ENCODE measurements at places on chromosomes 12 and 14.

DNA sequence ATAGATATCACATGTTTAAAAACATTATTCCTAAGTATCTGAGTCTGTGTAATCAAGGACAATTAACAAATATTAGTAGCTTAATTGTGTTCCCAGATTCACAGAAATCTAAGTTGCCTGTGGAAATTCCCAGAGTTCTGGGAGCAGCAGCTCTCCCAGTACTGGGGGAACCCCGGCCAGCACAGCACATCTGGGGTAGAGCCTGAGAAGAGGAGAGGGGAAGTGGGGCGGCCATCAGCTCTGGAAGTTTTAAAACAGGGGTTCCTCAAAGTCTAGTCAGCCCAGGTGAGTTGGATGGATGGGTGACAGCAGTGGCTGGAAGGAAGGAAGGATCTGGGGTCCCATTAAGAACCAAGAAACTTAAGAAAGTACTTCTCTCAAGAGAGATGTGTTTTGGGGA, 24.6 kb downstream of the PRICKLE1 start:
- no peak for DNase-seq

DNA sequence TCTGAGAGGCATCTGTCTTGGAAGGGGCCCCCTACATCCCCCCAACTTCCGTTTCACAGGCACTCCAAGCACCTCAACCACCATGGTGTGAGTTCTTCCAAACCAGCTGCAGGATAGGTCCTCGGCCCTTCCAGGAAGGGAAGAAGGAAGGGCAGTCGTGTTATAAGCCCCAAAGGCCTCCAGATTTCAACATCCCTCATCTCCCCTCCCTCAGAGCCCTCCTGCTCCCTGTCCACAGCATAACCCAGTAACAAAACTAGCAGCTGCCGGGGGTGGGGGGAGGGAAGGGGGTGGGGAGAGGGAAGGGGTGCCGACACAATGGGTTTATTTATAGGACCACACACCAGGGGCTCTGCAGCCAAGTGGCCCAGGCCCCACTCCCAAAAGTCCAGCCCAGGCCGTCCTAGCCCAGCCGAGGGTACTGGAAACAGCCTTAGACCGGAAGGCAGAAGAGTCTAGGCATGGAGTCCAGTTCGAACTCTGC, 18.3 kb downstream of the NCKAP5L start:
- DNase-seq, result no peak

GRCh38 chr12:6061660-6062059, 62.8 kb downstream of the VWF start:
- DNase-seq, result no peak

GRCh38 chr12:96225044-96225855, 31.1 kb downstream of the ELK3 start:
- DNase-seq, result no peak

DNA sequence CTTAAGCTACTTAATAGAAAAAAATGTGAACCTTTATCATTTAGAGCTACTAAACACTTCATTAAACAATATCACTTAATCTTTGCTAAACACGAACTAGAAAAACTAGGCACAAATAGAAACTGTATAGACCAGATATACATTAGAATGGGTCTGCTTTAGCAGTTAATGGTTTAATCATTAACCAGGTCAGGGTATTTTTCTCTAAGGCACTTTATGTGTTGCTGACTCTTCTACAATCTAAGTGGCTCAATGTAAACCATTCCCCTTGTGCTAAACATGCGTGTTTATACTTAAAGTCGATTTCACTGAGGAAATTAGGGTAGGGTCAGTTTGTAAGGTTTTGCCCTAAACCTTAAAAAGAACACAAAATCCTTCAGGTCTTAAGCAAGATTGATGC, 29.7 kb downstream of the TMCC3 start:
- DNase-seq, result no peak

DNA sequence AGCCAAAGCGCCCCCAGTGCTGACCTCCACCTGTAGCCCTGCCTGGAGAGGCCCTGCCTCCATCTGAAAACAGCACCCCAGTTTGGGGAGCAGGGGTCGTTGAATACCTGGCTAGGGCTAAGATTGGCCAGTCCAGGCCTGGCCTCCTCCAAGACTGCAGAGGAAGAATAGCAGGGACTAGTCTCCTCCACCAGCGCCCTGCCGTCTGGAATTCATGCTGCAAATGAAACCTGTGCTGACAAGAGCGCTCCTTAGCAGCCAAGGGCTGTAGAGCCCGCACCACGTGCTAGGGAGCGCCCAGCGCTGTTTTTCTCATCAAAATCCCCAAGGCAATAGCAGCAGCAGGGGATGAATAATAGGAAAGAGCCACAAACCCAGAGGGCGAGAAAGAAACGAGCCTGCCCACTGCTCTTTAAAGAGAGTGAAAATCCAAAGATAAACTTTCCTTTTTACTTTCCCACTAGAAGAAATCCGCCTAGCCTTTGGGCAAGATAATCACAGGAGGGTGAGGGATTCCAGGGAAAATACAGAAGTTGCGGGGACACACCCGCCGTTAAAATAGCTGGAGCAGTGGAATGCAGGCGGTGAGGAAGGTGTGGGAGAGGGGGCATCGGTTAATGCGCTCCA, 3.3 kb downstream of the COL2A1 start:
- no peak for DNase-seq

GRCh38 chr14:78327426-78328221, 157.5 kb downstream of the NRXN3 start:
- no peak for DNase-seq

- no peak for DNase-seq
Observed at GRCh38 chr14:103898204-103898603, 30.1 kb upstream of the TDRD9 start.

- no peak for DNase-seq
Observed at GRCh38 chr12:104669089-104669721, 212.5 kb downstream of the CHST11 start.

- DNase-seq, result no peak
Observed at GRCh38 chr14:71675126-71675899, 256.9 kb upstream of the RGS6 start.

DNA sequence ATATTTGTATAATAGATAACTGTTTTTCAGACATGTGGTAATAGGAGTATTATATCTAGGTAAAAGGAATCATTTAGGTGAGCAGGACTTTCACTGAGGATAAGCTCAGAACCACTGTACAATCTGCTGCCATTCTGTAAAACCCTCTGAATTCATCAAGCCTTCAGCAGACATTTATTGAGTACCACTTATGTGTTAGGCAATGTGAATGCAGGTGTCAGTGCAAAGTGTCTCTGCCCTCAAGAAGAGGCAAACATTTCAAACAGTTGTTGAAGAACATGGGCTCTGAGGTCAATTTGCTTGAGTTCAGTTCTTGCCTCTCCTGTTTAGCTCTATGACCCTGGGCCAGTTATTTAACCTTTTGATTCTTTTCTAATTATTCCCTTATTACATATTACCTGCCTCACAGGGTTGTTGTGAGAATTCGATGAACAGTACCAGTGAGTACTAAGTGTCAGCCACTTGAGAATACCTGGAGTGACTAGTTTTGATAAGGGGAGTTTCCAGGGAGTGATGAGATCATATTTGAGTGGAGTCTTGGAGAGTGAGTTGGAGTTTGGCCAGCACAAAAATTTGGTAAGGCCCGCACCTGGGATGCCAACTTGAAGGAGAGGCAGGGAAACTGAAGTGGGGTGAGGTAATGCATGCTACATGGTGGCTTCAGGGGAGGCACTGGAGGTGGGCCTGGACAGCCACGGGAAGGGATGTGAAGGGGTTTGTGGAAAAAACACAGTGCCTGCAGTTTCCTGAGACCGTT, 33.7 kb downstream of the RASSF8 start:
- DNase-seq, result no peak

DNA sequence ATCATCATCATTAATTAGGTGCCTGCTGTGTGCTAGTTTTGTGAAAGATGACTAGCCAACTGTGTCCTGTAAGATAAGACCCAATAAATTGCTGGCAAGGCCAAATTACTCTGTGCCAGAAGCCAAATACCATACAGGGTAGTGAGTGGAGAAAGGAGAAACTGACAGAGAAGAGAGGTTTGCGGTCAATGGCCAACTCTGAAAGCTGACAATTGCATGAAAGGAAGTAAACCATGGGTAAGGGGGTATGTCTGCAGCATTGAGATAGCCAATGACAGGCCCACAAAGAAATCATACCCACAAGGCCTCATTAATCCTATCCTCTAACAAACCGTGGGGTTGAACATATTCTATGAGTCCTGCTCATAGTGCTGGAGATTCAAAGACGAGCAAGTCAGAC, 236.6 kb upstream of the CCDC196 start:
- no peak for DNase-seq

DNA sequence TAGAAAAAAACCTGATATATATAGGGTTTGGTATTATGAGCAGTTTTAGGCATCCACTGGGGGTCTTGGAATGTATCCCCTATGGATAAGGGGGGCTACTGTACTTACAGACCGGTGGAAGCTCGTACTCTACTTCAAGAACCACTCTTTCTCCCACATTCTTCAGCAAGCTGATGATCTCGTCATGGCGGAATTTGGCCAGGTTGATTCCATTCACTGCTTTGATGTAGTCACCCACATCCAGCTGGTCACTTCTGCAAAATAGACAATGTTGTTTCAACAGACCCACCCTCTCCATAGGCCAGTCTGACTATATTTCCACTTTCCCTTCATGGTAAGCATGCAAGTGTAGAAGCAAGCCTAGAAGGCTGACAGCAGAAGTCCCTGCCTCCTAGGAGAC, 139.9 kb downstream of the GRIP1 start:
- DNase-seq, result no peak

GRCh38 chr12:56723889-56724700, 1.0 kb downstream of the NACA start:
- peak; percentile 54 for DNase-seq

DNA sequence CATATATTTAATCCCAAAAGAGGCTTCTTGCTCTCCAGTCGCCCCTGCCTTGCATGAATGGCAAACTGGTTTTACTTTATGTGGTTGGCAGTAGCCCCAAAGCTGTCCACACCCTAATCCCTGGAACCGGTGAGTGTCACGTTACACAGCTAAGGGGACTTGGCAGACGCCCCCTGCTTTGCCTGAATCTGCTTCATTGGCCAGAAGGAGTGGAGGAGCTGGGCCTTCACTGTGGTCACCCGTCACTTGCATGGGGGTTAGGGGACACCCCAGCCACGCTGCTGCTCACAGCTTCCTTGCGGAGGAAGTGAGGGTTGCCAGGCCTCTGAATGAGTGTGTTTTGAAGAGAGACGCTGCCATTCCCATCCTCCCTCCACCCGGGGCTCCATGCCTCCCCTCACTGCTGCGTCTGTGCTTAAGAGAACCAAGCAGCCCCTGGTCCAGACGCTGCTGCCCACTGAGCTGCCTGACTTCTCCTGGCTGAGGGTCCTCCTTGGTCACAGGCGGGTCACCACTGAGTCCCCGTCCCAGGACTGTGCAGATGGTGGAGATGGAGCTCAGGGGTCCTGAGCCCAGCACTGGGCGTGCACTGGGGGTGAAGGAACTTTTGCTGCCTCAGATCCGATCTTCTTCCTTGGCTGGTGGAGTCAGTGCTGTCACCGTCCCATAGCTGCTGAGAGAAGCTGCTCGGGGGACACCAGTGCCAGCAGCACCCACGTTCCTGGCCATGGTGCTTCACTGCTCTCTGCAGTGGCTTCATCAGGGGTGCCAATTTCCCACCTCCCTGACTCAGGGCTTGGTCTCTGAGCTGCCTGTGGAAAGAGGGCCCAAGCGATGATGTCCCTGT, 39.8 kb downstream of the GALNT9 start:
- DNase-seq, result no peak

GRCh38 chr14:92586963-92587699, 73.5 kb downstream of the RIN3 start:
- DNase-seq, result no peak

DNA sequence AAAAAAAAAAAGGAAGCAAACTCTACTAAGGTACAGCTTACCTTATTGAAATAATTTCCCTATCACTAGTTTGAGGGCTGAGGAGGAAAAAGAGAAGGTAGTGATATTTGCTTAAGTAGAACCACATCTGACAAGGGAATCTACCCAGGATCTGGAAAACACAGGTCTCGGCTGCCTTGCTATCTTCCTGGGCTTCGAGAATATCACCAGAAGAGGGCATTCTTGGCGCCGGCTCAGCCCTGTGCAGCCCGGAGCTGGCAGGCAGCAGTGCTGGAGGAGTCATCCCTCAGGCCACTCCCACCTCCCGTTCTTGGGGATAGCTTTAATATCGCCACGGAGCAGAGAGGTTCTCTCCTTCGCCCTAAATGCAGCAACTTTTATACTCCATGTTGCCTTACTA, 1181.2 kb downstream of the VRK1 start:
- peak; percentile 86 for DNase-seq

GRCh38 chr12:96136725-96137378, 57.3 kb upstream of the ELK3 start:
- DNase-seq, result no peak

- no peak for DNase-seq
Observed at GRCh38 chr14:90645842-90646443, 170.3 kb downstream of the TTC7B start.

- no peak for DNase-seq
Observed at GRCh38 chr12:98653866-98654493, 8.9 kb downstream of the APAF1 start.

DNA sequence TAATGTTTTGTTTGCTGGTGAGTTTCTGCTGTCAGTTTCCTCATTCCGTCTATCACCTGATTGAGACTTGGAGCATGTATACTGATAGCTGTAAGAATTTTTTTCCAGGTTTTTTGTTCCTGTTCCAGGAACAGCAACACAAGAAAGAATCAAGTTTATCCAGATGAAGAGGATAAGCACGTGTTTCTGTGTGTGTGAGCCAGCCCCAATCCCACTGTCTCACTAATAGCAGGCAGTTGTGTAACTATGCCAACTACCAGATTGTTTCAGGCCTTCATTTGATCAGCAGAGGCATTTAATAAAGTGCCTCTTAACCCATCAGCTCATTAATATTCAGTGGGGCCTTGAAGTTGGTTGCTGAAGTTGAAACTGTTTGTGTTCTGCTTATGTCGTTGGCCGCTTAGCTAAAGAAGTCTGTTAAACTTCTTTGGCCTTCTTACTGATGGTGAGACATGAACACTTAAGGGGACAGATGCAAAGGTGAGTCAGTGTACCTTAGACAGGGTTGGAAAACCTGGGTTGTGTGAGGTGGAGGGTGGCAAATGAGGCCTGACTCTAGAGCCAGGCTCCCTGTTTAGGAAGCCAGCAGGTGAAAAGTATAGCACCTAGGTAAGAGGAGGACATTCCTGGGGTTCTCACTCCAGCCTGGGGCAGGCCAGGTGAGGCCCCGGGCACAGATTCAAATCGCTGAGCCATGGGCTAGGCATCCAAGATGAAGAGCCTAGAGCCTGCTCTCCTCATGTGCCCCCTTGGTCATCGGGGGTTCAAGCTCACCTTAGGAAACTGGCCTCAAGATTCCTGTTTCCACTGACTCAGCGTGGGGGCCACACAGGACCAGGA, 3.7 kb downstream of the ANKRD13A start:
- no peak for DNase-seq

DNA sequence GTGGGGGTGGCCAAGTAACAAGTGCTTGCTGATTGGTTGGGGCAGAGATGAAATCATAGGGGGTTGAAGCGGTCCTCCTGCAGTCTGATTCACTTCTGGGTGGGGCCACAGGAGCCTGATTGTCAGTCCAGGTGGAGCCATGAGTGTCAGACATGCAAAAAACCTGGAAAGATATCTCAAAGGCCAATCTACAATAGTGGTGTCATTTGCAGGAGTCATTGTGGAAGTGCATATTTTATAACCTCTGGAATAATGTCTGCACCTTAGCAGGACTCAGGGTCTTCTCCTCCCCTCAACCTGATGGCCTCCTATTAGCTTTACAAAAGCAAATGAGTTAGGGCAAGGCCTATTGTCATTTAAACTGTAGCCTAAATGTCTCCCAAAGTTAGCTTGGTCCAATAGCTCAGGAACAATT, 241.4 kb downstream of the NUAK1 start:
- DNase-seq, result no peak

GRCh38 chr12:124581307-124582107, 14.1 kb upstream of the NCOR2 start:
- DNase-seq, result no peak

- no peak for DNase-seq
Observed at GRCh38 chr12:53726341-53726740, 911 bp downstream of the CALCOCO1 start.

Measured in activated CD8-positive, alpha-beta memory T cell treated with anti-CD3 and anti-CD28 coated beads, Interleukin-2, amount 50 U/mL, for 48 hours (primary cell).